Left renal pelvis (tissue), 4 donors: ENCODE measurements at places on chromosomes 1 and 21. TPM values are rescaled to one million over a fixed set of nuclear protein-coding genes. Genes with fewer than 3 reads are reported as not detected.

DNA sequence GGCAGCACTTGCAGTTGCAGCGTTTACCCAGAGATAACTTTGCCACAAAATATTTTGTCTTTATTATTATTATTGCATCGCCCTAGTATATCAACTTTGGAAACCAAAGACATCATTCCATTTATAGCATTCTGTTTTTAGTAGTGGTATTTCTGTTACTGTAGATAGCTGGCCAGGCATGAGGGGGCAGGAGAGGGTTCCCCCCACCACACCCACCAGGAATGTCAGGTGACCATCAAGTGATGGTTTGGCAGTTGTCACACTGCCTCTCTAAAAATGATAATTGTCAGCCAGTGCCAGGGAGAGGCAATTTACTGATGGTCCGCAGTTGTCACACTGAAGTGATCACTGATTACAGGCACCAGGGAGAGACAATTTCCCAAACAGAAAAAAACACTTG, 135.6 kb downstream of the TSEN15 start:
- no peak for DNase-seq

Gene ZNF695
- 3.9 TPM for polyA plus RNA-seq

Gene IGSF21
- 0.23 TPM for polyA plus RNA-seq

DNA sequence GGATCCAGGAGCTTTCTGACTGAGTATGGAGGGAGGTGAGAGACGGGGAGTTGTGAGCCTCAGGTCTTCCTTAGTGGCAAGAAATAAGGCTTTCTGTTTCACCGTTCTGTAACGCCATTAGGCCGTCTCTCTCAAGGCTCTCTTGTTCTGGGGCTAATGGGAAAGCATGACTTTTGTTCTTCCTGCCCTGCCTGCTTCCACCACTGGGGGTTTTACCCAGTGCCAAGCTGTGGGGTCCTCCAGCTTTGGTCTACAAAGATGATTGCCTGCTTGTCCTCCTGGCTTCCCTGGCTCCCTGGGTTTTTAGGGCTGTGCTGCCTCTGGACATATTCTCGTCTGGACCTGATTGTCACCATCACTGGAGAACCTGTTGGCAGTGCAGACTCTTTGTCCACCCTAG, 74.8 kb upstream of the TINAGL1 start:
- DNase-seq = no peak

DNA sequence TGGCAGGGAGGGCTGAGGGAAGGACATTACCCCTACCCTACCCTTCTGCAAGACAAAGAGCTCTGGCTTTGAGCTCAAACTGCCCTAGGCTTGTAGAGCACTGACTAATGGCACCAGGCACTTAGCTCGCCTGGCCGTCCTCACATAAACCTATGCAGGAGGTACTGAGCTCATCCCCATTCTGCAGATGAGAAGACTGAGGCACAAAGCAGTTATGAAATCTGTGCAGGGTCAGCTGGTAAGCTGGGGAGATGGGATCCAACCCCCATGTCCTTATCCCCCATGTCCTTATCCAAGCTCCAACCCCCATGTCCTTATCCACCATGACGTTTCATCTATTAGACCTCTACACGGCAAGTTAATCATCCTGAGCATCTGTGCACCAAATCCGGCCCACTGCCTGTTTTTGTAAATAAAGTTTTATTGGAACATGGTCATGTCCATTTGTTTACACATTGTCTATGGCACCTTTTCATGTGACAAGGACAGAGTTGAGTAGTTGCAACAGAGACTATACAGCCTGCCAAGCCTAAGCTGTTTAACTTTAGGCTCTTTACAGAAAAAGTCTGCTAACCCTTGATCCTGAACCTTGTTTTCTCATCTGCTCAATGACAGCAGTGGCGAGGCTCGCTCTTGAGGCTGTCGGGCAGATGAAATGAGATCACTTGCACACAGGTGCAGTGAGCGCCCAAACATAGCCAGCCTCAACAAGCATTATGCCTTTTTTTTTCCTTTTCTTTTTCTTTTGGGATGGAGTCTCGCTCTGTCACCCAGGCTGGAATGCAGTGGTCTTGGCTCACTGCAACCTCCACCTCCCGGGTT, 86.8 kb downstream of the FBXO2 start:
- no peak for DNase-seq

- no peak for DNase-seq
Observed at GRCh38 chr21:45935628-45936027, 45.9 kb upstream of the COL6A1 start.

Gene FCAMR
- 14.9 TPM for polyA plus RNA-seq

Gene CCDC185
- polyA plus RNA-seq = not detected

GRCh38 chr1:90936061-90936460, 85.8 kb downstream of the ZNF644 start:
- no peak for DNase-seq

Gene OR2T29
- polyA plus RNA-seq = not detected

Gene KCNE2
- polyA plus RNA-seq = 1.1 TPM

GRCh38 chr1:203711251-203712007, 53.6 kb upstream of the LAX1 start:
- no peak for DNase-seq

Gene TINAGL1
- 41.0 TPM for polyA plus RNA-seq

DNA sequence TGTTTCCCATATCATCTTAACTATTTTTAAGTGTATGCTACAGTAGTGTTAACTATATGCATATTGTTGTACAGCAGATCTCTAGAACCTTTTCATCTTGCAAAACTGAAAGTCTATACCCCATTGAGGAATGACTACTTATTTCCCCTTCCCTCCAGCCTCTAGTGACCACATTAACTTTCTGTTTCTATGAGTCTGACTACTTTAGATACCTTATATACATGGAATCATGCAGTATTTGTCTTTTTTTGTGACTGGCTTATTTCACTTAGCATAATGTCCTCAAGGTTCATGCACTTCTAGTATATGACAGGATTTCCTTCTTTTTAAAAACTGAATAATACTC, 96.5 kb upstream of the BTG3 start:
- no peak for DNase-seq

- no peak for DNase-seq
Observed at GRCh38 chr1:205595861-205596260, 36.0 kb downstream of the ELK4 start.

DNA sequence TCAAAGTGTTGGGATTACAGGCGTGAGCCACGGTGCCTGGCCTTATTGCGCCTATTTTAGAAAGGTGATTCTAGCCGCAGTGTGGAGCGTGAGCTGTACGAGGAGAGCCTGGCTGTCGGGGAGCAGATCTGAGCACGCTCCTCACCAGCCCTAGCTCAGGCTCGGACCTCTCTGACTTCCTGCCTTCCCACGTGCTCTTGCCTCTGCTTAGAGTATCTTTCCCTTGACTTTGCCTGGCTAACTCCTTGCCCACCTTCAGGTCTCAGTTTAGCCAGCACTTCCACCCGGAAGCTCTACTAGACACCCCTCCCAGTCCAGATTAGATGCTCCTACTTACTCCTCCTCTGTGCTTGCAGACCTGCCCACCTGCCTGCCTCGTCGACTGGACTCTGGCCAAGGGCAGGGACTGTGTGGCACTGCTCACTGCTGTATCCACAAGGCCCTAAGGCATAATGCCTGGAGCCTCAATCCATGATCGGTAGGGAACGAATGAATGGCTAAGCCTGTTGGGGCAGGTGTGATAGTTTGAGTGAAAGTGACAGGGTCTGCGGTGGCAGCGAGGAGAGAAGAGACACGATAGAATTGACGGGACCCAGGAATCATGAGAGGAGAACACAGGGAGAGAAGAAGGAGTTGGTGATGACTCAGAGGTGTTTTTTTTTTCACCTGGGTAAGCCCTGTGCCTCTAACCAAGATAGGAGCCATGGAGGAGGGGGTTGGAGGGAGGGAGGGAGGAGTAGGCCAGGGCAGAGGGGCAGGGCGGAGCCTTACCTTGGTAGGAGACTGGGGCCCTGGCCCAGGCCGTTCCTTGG, 28.1 kb upstream of the WASF2 start:
- no peak for DNase-seq

- no peak for DNase-seq
Observed at GRCh38 chr1:194473766-194474165, 1287.4 kb upstream of the B3GALT2 start.

DNA sequence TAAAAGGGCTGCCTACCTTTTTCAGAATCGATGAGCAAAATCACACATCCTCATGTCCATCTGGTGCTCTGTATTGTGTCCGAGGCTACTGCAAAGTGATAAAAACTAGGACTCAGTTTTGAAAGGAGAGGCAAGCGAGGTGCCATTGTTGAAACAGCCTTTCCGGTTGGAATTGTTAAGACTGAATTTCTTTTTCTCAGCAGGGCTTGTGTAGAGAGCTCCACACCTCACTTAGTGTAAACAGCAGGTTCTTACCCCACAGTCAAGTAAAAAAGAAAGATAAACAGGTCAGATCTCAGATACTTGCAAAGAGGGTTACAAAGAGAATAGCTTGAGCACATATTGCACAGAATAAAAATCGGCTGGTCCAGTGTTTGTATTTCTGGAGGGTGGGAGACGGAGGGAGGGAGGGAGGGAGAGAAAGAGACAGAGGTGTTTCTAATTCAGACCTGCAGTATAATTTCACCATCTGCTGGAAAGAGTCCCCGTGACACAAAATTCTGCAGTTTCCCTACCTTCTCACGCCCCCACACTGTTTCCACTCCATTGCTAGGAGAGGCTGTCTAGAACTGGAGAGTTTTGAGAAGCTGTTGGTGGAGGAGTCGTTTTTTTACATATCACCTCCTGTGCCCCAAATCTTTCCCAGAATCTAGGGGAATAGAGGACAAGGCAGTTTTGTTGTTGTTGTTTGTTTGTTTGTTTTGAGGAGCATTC, 82.5 kb downstream of the EDEM3 start:
- no peak for DNase-seq

GRCh38 chr1:223487887-223488259, 94.7 kb downstream of the CCDC185 start:
- no peak for DNase-seq

Gene SPRR1B
- polyA plus RNA-seq = not detected

DNA sequence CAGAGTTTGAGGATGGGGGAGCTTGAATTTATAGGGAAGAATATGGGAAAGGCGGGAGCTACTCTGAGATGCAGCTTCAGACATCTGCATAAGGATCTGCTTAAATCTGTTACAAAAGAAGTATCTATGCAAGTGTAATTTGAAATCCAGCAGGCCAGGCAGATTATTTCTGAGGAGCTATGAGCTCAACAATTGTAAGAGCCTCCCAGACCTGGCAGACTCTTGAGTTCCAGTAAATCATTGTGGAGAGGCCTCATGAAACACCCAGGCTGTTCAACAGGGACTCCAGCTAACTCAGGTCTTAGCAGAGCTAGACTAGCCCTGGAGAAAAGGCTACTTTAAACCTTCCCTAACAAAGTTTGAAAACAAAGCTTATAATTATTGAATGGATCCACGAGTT, 647.5 kb upstream of the CHRM3 start:
- peak; percentile 12 for DNase-seq
